Breast epithelium (tissue), 4 donors: ENCODE measurements at places on chromosomes 1 and 21. TPM values are rescaled to one million over a fixed set of nuclear protein-coding genes. Genes with fewer than 3 reads are reported as not detected.

The NBPF6 gene
- total RNA-seq, result 0.59 TPM

The NUDT4B gene
- 40.0 TPM for total RNA-seq

The SERPINC1 gene
- not detected for total RNA-seq

The SPAG17 gene
- 5.9 TPM for total RNA-seq

The SV2A gene
- total RNA-seq, result 3.6 TPM

The C1orf87 gene
- not detected for total RNA-seq

The PLCH2 gene
- 0.16 TPM for total RNA-seq

The UBE2U gene
- total RNA-seq, result not detected

The KRTAP10-3 gene
- total RNA-seq, result not detected

The ZNF695 gene
- total RNA-seq, result 1.0 TPM

The CFHR3 gene
- total RNA-seq, result not detected

The HSPB7 gene
- total RNA-seq, result 183 TPM

The VASH2 gene
- 2.9 TPM for total RNA-seq

The PRRX1 gene
- 75.7 TPM for total RNA-seq

The AMY2B gene
- 47.2 TPM for total RNA-seq

DNA sequence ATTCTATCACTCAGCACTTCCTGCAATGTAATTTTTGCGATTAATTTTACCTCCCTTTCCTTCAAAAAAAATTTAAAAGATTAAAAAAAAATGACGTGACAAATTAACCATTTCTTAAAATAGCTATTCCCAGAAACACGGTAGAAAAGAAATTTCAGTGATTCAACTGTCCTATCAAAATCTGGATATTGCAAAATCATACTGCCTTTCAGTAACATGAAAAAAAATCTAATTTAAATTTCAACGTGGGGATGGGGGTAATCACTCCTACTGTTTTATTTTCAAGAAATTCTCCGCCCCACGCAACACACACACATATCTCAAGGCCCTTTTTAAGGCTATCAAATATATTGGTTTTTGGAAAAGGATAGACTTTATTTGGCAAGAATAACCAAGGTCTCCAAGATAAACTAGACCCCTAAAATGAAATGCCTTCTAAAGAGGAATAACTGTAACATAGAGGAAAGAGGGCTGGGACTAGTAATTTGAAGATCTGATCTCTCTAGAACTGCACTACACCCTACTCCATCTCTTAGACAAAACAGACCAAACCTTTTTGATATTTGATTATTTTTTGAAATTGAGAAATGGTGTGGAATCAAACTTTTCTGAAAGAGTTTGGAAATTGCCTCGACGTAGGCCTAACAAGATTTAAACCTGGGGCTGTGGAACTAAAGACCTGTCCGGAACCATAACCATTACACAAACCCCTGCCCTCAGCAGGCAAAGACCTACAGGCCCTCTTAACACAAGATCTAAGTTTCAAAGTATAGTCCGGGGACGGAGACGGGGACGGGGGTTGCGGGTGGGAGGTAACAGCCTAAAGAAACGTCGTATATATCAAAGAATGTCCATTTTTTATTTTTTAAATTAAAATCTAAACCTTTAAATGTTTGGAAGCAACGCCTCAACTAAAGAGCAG lies 941 bp downstream of the ARNT start:
- DNase-seq, result no peak

DNA sequence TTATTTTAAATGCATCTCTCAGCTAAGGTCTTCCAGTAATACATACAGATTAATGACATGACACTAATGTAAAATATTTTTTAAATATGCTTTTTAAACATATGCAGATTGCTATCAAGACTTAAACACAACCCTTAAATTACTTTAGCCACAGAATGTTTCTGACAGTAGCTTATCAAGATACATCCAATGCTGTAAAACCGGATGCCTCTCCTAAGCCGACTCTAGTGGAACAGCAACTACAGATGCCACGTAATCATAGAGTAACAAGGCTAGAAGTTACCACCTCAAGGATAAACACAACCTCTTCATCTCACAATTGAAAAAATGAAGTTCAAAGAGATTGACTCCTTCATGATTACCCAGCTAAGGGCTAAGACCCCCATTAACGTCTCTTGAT lies 68.4 kb downstream of the ZZZ3 start:
- DNase-seq, result no peak

GRCh38 chr1:112458756-112459155 lies 50.0 kb upstream of the WNT2B start:
- DNase-seq, result no peak

GRCh38 chr1:41666981-41667631 lies 182.6 kb upstream of the EDN2 start:
- peak; percentile 60 for DNase-seq

- DNase-seq, result no peak
Measured at GRCh38 chr1:26218906-26219494, 15.0 kb upstream of the CEP85 start.

DNA sequence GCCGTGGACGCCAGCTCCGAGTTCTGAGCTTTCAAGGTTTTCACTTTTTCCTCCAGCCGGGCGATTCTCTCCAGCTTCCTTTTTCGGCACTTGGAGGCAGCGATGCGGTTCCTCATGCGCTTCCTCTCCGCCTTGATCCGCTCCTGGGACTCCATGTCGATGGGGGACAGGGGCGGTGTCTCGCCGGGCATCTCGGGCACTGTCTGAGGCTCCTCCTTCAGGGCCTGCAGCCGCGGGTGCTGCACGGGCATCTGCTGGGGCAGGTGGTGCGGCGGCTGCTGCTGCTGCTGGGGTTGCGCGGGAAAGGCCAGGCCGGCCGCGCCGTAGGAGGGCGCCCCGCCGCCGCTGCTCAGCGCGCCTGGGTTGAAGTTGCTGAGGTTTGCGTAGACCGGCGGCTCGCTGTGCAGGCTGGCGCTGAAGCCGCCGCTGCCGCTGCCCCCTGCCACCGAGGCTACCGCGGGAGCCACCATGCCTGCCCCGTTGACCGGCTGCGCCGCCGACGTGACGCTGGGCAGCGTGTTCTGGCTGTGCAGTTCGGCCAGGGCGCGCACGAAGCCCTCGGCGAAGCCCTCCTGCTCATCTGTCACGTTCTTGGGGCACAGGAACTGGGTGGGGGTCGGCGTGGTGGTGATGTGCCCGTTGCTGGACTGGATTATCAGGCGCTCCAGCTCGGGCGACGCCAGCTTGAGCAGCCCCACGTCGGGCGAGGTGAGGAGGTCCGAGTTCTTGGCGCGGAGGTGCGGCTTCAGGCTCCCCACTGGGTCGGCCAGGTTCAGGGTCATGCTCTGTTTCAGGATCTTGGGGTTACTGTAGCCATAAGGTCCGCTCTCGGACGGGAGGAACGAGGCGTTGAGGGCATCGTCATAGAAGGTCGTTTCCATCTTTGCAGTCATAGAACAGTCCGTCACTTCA lies 1.4 kb downstream of the JUN start:
- DNase-seq, result peak; percentile 56

- peak; percentile 58 for DNase-seq
Measured at GRCh38 chr1:61253059-61253735, 170.8 kb downstream of the NFIA start.

DNA sequence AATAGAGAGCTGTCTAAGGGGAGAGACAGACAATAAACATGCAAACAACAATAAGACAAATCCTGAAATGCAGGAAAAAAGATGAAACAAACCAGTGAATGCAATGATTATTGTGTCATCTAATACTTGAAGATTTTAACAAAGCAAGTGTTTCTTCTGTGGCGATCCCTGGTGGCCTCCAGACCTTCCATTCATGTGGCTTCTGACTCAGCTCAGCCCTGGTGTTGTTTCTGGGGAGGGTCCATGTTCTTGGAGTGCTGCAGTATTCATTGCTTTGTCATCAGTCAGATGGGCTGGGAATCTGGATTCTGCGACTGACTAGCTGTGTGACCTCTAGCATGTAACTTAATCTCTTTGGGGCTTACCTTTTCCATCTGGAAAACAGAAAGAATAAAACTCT lies 1.5 kb upstream of the C2CD4D start:
- no peak for DNase-seq

- DNase-seq, result peak; percentile 43
Measured at GRCh38 chr1:230291731-230292620, 134.2 kb downstream of the PGBD5 start.

GRCh38 chr21:31576428-31576827 lies 83.1 kb upstream of the SOD1 start:
- DNase-seq, result no peak

DNA sequence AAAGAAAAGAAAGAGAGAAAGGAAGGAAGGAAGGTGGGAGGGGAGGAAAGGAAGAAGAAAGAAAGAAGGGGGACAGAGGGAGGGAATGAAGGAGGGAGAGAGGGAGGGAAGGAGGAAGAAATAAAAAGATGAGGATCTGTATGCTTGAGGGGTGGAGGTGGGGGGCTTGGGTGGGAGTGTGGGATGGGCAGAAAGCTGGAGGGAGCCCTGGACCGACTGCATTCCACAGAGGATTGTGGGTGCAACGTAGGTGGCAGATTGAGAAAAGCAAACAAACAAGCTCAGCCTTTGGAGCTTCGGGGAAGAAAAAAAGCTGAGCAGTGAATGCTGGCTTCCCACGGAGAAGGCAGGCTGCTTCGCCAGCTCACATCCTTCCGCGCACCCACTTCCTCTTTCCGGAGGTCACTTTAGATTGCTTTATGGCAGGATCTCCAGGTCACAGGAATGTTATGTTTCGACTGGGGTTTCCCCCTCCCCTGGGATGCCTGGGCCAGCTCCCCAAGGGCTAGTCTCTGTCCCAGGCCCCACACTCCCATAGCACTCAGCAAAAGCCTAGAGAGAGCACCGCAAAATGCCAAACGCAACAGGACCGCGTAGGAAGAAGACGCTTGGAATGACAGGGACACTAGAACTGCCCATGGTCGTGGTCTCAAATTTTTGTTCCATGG lies 20.7 kb upstream of the LGALS8 start:
- DNase-seq, result no peak

DNA sequence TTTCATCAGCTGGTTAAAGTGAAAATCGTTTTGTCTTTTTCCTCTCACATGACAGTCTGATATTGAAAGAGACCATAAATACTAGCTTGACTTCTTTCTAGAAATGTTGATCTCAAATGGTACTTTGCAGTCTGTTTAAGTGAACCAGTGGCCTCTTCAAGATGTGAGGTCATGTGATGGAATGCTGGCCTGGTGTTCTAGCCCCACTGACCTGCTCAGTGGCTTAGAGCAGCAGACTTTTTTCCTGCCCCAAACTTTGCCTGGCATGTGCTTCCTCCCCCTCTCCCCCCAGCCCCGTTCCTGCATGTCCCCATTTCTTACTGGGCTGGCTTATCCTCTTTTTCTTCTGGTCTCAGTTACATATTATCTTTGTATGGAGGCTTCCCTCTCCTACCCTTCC lies 34.3 kb downstream of the ZYG11A start:
- no peak for DNase-seq

- no peak for DNase-seq
Measured at GRCh38 chr1:56522680-56523079, 56.7 kb downstream of the PLPP3 start.

GRCh38 chr1:162329826-162330225 lies 46.8 kb downstream of the SPATA46 start:
- DNase-seq, result no peak

- no peak for DNase-seq
Measured at GRCh38 chr1:157575744-157576143, 22.1 kb downstream of the FCRL4 start.

DNA sequence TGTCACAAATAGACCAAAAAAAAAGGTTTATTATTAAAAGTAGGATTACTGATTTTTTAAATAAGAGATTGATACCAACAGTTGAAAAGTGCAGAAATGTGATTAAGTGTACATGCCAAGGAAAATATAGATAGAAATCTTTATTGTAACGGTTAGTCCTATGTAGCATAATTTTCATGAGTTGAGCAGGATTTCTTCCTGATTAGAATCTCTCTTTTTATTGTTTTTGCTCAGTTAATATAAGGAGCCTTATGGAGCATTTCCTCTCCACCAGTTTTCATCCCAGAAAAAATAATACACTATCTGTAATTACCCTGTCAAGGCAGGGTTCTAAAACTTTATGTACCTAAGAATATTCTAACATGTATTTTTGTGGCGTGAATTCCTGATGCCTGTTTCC lies 23.4 kb downstream of the CAPZA1 start:
- no peak for DNase-seq

DNA sequence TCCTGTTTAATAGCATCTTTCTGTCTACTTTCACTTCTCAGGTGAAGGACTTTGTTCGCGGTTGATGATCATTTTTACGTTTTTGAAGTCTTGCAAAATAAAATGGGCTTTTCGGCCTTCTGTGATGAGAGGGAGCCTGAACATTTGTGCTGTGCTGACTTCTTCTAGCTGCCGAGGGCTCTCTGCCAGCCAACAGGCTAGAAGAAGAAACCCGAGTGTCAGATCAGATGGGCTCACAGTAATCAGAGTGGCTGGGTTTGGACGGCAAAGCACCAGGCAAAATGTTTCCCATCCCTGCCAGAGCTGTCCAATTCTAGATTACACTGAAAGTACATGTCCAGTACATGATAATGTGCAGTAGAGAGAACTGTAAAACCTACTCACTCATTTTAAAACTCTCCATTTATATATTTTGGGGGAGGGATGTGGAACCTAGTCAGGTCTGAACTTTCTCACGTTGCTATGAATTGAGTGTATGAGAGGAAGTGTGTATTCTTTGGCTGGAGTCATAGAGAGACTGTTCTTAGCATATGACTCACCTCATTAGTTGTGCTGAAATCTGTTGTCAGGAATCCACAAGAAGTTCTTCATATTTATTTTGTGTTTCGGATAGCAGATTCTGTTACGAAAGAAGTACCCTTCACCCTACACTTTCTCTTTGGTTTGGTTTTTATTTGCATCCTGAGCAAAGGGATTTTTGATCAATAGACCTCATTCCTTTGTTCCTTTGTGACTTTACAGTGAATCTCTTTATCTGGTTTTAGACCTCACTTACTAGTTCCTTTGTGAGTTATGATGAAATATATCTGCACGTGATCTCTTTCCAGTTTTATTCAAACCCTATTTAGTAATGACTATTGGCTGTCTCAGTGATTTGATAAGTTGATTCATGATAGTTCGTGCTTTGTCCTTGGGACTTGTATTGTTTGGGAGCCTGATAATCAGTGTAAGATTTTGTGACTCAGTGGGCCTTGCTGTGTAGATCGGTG lies 4.8 kb downstream of the ATP1A1 start:
- DNase-seq, result no peak

- DNase-seq, result no peak
Measured at GRCh38 chr1:3461934-3462275, 7.4 kb downstream of the ARHGEF16 start.

DNA sequence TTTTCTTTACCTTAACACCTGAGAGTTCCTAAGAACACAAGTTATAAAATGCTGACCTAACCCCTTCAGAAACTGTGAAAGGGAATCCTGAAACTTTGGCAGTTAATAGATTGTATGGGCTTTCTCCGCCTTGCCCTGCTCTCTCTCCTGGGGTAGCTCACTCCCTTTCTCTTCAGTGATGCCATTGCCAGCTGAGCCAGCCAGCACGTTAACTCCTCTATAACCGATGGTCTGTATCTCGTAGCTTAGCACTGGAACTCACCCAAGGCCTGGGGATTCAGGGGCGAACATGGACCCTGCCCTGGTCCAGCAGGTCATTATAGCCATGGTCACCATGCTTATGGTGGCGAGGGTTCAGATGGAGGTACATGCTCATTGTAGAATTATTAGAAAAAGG lies 40.7 kb downstream of the TRAPPC10 start:
- DNase-seq, result no peak

GRCh38 chr1:115031595-115031994 lies 2.0 kb downstream of the TSHB start:
- DNase-seq, result no peak

- DNase-seq, result no peak
Measured at GRCh38 chr1:62207187-62207586, 12.5 kb downstream of the L1TD1 start.
